ENCODE measurements at places on chromosomes 12 and 14.
A peak's percentile ranks its signal among the peaks of the same experiment; 100 is the strongest.

- no peak for DNase-seq
- H3K4me3 ChIP-seq, result no peak overlapping the region
- no peaks in the 10 kb centered on the region for H3K4me1 ChIP-seq
- no peaks in the 10 kb centered on the region for H3K27me3 ChIP-seq
- no peaks in the 10 kb centered on the region for H3K36me3 ChIP-seq
- H3K27ac ChIP-seq, result no peak overlapping the region
Observed at GRCh38 chr12:91931111-91931510, 214.5 kb downstream of the BTG1 start.

GRCh38 chr14:33541171-33541570 lies 409.7 kb downstream of the EGLN3 start:
- no peaks in the 10 kb centered on the region for H3K36me3 ChIP-seq
- no peaks in the 10 kb centered on the region for H3K4me1 ChIP-seq
- H3K27me3 ChIP-seq, result no peaks in the 10 kb centered on the region
- no peak for DNase-seq
- no peak overlapping the region for H3K27ac ChIP-seq

GRCh38 chr12:12946686-12947355 lies 5.1 kb downstream of the GPRC5D start:
- DNase-seq, result peak; percentile 89
- H3K4me3 ChIP-seq, result no peak overlapping the region
- H3K4me1 ChIP-seq, result peaks cover 46% of the 10 kb centered on the region
- no peaks in the 10 kb centered on the region for H3K27me3 ChIP-seq
- H3K36me3 ChIP-seq, result peaks cover 4% of the 10 kb centered on the region

GRCh38 chr12:116346741-116347140 lies 69.2 kb upstream of the MED13L start:
- H3K4me3 ChIP-seq, result no peak overlapping the region
- no peak overlapping the region for H3K27ac ChIP-seq
- no peaks in the 10 kb centered on the region for H3K27me3 ChIP-seq
- peaks cover 13% of the 10 kb centered on the region for H3K4me1 ChIP-seq
- no peak for DNase-seq
- no peaks in the 10 kb centered on the region for H3K36me3 ChIP-seq

DNA sequence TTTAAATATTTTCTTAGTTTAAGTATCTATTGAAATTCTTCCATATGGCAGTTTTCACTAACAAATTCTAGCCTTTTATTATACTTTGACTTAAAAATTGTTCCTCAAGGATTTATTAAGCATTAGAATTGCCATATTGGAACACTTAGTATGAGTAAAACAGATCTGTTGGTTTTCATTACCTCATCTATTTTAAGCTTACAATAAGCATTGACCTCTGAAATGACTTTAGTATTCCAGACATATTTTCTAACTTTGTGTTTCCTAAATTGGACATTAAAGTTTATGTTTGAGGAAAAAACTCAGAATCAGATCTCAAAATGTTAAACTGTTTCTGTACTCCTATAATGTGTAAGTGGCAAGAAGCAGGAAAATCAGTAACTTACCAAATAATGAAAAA lies 48.4 kb downstream of the CSRP2 start:
- no peak overlapping the region for H3K27ac ChIP-seq
- no peaks in the 10 kb centered on the region for H3K4me1 ChIP-seq
- H3K36me3 ChIP-seq, result peaks cover 1% of the 10 kb centered on the region
- no peaks in the 10 kb centered on the region for H3K27me3 ChIP-seq
- H3K4me3 ChIP-seq, result no peak overlapping the region
